GM23338 (cell line): ENCODE measurements at places on chromosomes 6 and 20. TPM values are rescaled to one million over a fixed set of nuclear protein-coding genes. Genes with fewer than 3 reads are reported as not detected.

Gene NTSR1
- 0.15 and 0.52 TPM in 2 replicates for polyA plus RNA-seq

Gene POPDC3
- polyA plus RNA-seq = 5.7 and 6.9 TPM in 2 replicates

Gene HLA-DRA
- 7.7 and 10.5 TPM in 2 replicates for polyA plus RNA-seq

Gene SERINC1
- polyA plus RNA-seq = 15.4 and 17.6 TPM in 2 replicates

Gene FOXF2
- not detected in 2 replicates for polyA plus RNA-seq

Gene GTSF1L
- not detected in 2 replicates for polyA plus RNA-seq

Gene ARFGEF3
- 5.0 and 5.8 TPM in 2 replicates for polyA plus RNA-seq
